Stimulated activated CD8-positive, alpha-beta memory T cell treated with anti-CD3 and anti-CD28 coated beads, Interleukin-4, amount 100 ng/mL, for 24 hours (primary cell): ENCODE measurements at places on chromosomes 2 and 18.

GRCh38 chr18:62558015-62558663 lies 35.3 kb downstream of the ZCCHC2 start:
- DNase-seq, result no peak

DNA sequence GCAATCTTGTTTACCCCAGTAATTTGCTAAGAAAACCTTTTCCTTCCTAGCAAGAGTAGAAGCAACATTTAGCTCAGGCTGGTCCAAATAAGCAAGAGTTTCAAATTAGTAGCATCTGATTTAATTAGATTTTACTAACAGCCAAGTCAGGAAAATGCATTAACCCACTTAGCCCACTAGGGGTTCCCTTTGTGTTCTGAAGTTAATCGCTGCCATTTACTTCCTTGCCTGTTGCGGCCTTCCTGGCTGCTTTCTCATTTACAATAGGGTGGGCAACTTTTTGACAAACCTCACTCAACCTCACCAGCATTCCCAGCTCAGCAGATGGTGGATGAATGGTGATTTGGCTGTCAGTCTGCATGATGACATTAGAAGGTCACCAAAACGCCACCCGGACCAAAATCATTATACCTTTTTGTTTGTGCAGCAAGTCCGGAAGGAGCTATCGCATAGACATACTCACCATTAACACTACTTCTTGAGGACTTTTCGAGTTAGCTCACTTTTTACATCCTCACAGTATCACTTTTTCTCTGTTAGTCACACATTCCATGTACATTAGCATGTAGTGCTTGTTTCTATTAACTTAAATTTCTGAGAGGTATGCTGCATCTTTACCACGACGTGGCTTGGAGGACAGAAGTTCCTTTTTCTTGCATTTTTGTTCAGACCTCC lies 101.5 kb upstream of the SETBP1 start:
- no peak for DNase-seq

- no peak for DNase-seq
Measured at GRCh38 chr2:119682578-119682977, 3.6 kb downstream of the TMEM177 start.

DNA sequence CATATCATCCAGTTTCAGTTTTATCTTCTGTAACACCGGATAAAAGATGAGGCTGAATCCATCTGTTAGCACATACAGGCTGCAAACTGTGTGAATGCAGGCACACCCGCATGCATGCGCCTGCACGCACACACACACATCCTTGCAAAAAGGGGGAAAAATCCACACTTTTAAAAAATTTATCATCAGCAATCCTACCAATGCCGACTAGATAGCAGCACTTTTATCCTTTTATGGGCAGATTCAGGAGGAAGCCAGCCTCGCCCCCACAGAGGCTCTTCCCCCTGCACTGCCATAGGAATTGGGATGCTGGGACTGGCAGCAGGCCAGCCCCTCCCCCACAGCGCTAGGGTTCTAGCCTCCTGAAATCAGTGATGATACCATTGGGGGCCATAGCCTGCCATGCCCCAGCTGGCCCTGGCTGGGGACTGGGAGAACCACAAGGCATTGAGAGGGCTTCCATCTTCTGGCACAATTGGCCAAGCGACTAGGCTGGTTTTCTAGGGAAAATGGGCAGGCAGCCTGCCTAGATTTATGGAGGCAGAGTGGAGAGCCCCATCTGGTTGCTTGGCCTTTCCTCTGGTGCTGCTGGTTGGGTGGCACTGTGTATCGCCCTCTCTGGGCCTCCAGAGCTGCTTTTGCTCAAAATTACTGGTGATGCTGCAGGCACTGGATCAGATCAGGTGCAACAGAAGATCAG lies 25.5 kb downstream of the CYRIA start:
- DNase-seq, result no peak

- DNase-seq, result no peak
Measured at GRCh38 chr2:60678551-60678950, 77.5 kb upstream of the PAPOLG start.

- no peak for DNase-seq
Measured at GRCh38 chr2:31337860-31338259, 76.7 kb downstream of the XDH start.

GRCh38 chr2:7007846-7008741 lies 90.9 kb downstream of the RNF144A start:
- no peak for DNase-seq

GRCh38 chr2:104577143-104577542 lies 276.8 kb upstream of the POU3F3 start:
- DNase-seq, result no peak

DNA sequence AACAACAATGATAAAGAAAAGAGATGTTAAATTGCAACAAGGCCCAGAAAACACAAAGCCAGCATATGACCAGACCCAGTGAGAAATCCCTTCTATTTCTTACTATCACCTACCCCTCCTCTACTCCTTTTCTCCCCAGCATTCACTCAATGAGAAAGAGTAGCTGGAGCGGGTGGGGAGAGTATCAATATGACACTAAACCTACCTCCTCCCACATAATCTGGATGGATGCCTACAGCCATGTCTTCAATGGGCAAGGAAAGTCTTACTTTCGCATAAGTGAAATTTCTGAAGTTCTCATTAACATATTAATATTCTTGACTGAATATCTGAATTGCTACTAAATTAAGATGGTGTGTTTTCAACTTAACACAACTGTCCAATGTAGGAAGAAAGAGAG lies 78.2 kb downstream of the AFF3 start:
- DNase-seq, result no peak
